ENCODE measurements at places on chromosomes 11 and 22.

DNA sequence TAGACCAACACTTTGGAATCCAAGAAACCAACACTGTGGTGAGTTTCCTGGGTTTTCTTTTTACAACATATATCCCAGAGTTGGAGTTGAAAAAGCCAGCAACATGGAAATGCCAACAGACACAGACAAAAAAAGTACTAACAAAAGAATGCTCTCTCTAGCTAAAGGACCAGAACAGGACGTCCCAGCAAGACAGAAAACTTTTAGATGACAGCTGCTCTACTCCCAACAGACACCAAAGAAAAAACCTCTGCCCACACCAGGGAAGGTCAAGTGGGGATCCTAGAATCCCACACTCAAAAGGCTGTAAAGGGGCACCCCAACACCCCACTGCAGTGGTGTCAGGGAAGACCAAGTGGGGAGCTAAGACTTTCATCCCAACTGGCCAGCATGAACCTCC, 23.3 kb downstream of the RRAS2 start:
- DNase-seq = no peak

GRCh38 chr22:33426451-33426850, 368.3 kb upstream of the SYN3 start:
- no peak for DNase-seq

DNA sequence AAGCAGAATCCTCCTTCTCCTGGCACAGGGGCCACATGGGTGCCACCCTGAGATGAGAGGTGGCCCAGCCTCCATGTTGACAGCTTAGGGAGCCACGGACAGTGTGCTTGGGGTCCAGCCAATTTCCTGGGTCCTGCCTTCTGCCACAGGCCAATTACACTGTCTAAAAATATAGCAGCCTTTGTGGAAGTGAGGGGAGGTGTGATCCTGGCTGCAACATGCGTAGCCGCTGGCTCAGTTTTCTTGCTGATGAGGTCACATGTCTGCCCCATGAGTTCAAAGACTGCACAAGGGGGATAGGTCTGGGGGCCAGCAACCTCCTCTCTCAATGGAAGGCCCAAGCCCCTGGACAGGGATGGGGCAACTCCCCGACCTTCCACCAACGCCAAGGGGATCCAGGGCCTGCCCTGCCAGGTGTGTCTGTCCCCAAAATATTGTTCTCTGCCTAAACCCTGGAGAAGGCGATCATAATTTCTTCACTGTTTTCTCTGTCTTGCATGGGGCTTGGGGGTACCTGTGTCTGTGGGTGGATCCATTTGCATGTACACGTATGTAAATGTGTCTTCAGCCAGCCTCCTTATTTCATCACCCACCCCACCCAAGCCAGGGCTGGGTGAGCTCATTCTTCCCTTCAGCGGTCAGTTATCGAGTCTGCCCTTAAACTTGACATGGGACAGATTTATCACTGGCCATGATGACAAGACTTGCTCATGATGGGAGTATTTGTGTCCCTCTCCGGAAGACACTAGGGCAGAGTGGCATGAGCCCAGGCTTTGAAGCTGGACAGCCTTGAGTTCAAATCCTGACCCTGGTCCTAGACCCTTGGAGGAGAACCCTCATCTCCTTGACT, 59.4 kb downstream of the OTOG start:
- DNase-seq = no peak

DNA sequence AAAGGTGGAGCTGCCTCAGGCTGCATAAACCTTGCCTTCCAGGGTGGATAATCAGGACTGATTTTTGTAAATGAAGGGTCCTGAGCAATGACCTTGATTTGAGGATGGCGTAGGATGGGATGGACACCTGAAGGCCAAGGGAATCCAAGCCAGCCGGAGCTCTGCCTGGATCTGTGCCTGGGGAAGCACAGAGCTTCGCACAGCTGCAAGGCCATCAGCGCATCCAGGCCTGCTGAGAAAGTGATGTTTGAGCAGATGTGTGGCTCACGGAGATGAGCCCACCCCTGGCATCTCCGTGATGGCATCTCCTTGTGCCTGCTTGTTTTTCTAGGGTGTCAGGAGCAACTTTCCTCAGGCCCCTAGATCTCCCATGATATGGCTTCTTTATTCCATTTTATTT, 23.3 kb downstream of the FAM83F start:
- DNase-seq = no peak

DNA sequence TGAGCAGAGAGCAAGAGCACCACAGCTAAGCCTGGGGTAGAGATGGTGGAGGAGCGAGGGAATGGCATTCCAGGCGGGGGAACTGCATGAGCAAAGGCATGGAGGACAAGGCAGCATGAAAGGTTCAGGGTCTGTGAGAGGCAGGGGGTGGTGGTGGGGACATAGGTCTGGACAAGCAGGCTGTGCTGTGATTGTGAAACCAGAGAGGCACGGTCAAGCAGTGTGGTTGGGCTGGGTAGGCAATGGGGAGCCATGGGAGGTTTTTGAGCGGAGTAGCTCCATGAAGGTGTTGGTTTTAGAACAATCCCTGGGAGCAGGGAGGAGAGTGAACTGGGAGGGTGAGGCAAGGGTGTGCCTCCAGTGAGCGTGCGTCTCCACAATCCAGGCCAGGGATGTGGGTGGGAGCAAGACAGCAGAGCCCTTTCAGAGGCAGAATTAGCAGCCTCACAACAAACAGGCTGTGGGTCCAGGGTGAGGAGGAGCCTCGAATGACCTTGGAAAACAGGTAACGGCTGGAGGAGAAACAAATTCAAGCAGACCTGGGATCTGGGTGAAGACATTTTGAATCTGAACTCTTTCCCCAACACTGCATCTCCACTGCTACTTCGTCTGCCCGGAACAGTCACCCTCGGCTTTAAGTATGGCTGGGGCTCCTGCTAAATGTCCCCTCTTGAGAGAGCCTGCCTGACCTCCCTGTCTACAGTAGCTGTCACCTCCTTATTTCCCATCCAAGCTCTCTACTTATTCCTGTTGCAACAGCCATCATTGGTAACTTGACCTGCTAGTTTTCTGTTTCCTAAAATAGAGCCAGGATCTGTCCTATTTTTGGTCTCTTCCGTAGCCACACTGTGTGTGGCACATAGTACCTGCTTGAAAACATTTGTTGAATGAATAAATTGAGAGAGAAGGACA, 27.0 kb upstream of the TSPAN18 start:
- DNase-seq = no peak
